ENCODE measurements at places on chromosomes 13 and 19. TPM values are rescaled to one million over a fixed set of nuclear protein-coding genes. Genes with fewer than 3 reads are reported as not detected.

Gene PROZ
- total RNA-seq = not detected

DNA sequence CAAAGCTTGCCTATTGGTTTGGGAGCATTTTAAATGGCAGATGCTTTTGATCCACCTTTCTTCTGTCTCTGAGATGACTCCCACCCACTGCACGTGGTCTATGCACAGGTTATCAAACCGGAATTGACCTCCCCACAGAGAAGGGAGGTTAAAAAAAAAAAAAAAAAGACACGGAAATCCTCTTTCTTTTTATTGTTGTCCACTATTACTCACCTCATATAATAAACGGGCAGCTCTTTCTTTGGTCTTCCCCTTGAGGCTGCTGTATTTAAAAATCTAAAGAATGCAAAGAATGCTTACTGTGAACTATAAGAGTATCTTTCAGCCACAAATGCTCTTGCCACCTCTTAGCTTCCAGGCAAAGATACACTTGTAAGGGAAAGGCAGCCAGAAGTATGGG, 329.7 kb downstream of the NDFIP2 start:
- no peak for DNase-seq

DNA sequence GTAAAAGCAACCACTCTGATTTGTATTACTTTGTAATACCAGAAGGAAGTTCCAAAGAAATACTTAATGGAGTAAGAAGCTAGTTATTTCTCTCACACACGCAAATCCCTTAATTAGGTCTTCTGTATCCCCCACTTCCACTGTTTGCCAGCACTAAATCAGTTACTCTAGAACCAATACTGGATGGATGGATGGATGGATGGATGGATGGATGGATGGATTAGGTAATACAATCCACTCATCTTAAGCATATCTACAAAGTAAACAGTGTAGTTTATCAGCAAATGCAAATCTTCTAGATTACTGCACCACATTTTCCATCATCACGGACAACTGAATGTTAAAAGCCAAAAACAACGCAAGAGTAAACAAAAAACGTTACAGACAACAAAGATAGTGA, 5.2 kb upstream of the EFNB2 start:
- DNase-seq = no peak

- DNase-seq = no peak
Measured at GRCh38 chr13:67914535-67914934, 684.4 kb upstream of the PCDH9 start.

GRCh38 chr19:42290523-42291434, 11.2 kb upstream of the PRR19 start:
- DNase-seq = no peak

Gene ZIC2
- total RNA-seq = 2.4 TPM

GRCh38 chr13:108656742-108657141, 27.3 kb downstream of the MYO16 start:
- DNase-seq = no peak

DNA sequence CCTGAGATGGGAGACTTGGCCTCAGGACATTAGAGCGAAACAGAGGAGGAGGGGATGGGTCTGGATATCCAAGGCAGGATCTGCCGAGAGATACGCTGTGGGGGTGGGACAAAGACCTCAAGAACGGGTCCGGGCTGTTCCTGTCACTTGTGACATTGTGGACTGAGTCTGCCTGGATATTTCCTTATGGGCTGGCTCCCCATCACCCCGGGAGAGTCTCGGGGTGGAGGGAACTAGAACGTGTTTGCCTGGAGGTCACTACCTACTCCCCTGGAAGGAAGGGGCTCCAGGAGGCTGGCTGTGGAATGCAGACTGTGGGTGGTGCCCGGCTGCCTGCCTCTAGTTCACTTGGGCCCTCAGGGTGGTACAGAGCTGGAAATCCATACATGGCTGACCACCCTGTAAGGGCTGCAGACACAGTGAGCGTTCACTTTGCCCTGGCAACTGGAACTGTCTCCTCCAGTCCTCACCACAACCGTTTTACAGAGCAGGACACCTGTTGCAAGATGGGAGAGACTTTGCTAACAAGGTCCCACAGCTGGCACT, 26.4 kb downstream of the DNM2 start:
- DNase-seq = no peak

Gene CFAP97D2
- total RNA-seq = not detected
